ENCODE measurements at places on chromosomes 11 and 22.

DNA sequence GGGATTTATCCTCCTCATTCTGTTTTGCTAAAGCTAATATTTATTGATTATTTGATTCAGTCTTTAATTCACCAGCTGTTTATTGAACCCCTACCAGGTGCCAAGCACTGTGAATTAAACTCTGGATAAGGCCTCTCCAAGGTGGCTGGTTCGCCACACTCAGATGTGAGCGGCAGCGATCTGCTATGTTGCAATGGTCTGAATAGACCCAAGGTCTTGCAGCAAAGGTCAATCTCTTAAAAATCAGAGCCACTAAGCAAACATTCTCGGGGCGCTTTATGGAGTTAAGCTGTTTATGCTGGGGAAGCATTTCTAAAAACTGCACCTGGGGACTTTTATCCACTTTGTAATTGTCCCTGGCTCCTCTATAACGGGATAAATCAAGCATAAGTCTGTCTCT is 10.5 kb upstream of the TSPAN18 start:
- DNase-seq, result no peak

GRCh38 chr11:29312812-29313211 is 704.0 kb downstream of the KCNA4 start:
- no peak for DNase-seq

- DNase-seq, result peak; percentile 11
These were observed 379 bp upstream of the RAB38 start for GRCh38 chr11:88175569-88176075.

DNA sequence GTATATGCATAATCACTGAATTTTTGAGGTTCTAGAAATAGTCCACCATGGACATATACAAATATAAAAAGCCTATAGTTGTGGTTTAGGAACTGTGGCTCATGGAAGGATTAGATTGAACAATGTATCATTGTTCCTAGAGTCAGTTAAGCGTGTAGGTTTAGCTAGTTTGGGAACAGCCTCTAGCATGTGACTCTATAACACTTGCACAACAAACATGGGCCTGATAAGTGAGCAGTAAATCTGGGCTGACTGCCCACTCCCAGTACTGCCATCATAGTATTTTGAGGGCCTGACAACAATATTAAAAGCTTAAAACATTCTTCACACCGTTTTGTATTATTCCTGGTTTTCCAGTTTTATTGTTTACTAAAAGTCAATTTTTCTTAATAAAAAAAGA is 47.0 kb downstream of the YAP1 start:
- no peak for DNase-seq

GRCh38 chr22:27115816-27116256 is 458.4 kb downstream of the MIAT start:
- DNase-seq, result no peak

GRCh38 chr22:49515475-49515874 is 312.2 kb downstream of the BRD1 start:
- no peak for DNase-seq

- DNase-seq, result peak; percentile 72
These were observed 7.3 kb upstream of the NCF4 start for GRCh38 chr22:36853407-36854099.

DNA sequence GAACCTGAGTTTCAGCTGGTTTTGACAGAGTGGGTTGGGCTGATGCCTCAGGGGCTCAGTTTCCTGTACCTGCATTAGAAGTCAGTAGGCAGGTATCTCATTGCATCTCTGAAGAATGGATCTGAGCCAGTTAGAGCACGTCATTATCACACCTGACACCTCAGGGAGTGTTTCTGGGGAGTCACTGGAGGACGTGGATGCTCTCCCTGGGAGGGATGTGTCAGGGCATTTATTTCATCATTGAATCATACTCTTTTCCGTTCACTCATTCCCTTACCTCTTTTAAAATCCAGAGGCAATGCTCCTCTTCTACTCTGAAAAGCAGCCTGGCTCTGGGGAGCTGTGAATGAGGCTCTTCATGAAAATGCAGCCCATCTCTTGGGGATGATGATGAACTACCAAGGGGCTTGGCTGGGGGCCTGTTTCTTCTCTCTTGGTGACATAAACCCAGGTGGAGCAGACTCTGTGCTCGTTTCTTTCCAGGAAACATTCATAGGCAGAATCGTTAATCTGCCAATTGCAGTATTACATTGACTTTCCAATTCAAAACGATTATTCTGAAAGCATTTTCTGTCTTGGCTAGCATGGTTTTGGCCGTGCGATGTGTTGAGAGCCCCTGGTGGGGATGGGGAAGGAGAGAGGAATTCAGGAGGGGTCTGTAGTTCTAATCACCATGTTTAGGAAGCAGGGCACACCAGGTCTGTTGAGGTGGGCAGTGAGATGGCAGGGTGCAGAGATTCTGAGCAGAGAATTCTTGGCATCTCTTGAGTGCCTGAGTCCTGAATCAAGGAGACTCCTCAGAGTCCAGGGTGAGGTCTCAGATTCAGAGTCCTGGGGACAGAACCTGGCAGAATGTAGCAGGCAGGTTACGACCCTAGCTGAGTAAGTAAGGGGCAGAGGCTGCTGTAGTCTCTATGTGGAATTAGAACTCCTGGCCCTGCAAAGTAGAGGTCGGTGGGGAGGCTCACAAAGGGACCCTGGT is 12.6 kb downstream of the PARVA start:
- no peak for DNase-seq

DNA sequence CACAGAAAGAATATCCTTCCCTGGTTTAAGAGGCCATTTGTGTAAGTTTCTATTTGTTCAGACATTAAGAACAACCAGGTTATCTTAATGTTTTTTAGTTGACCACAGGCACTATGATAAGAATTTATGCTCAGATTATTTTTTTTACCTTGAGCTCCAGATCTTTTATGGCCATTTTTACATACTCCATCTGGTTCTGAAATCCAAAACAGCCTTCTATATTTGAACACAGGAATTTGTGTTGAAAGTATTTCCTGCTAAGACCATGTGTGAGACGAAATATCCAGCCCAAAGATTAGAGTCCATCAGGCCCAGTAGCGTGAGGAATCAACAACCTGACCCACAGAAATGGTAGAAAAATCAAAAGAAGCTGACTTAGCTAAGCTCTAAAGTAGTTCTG is 569.9 kb upstream of the FAT3 start:
- DNase-seq, result no peak

DNA sequence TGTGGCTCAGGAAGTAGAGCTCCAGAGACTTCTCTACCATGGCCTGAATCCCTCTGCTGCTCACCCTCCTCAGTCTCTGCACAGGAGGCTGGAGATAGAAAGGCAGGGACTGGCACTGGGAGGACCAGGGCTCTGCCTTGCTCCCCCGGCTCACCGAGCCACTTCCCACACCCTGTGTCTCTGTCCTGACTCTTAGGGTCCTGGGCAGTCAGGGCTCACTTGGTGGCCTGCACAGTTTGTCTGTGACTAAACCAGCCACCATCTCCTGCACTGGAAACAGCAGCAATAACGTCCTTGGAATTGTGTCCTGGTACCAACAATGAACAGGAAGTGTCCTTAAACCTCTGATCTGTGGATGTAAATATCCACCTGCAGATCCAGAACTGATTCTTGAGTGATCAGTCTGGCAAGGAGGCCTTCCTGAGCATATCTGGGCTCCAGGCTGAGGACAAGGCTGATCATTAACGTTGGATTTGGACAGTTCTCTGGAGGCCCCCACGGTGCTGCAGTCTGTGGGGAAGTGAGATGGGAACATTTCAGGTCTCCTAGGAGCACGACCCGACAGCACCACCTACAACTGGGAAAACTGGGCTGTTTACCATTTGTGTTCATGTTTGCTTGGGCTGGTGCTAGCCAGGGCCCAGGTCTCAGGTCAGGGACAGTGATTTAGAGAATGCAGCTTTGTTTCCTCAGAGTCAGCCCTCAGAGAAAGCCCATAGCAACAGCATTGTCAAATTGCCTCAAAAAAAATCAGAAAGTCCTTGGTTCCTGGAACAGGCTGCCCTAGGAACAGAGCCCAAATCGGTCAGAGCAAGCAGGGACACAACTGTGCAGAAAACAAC is 82.5 kb downstream of the ZNF280B start:
- no peak for DNase-seq

Data from cardiac muscle cell (in vitro differentiated cells and primary cell).